GM13976 (cell line): ENCODE measurements at places on chromosomes 5 and 9.

DNA sequence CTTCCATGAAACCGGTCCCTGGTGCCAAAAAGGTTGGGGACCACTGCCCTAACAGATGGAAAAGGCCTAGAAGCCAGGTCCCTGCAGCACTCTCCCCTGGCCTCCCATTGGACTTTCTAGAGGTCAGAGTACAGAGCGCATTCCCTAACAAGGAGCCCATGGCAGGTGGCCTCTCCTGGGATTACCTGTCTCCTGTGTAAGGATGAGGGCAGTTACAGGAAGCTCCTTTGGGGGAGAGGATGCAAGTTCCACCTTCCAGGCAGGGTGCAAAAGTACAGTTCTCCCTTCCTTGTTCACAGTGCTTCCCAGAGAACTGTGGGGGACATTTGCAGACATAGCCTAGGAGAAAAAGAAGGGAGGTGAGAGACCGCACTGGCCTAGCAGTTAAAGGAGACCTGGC, 62.4 kb downstream of the SLC36A1 start:
- DNase-seq, result no peak

DNA sequence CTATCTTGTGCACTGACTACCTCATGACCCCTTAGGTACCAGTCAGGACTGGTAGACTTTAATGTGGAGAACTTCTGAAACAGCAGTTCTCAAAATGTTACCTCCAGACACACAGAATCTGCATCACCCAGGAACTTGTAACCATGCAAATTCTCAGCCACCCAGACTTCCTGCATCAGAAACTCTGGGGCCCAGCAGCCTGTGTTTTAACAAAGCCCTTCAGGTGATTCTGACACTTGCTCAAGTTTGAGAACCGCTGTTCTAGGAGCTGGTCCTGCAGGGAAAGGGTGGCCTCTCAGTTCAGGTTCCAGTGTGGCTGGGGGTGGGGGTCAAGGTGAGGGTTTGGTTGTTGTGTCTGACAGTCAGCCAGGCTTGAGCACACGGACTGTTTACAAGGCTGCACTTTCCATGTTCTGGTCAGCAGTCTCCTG, 28.4 kb downstream of the ZFP62 start:
- DNase-seq, result peak; percentile 51

DNA sequence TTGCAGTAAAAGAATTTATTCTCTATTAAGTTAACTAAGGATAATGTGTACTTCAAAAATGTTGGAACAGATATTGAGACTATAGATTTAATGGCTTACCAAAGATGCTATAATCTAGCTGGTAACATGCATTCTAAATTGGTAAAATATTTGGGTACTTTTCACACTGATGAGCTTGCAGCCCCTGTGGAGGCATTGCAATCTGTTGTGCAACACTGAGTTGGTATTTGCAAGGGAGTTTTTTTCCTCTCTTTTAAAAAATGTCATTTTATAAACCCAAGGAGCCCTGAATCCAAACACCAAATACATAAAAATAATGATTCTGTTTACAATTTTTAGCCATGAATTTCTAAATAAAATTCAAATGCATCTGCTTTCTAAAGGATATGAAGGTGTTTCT, 944.8 kb downstream of the DTWD2 start:
- no peak for DNase-seq

DNA sequence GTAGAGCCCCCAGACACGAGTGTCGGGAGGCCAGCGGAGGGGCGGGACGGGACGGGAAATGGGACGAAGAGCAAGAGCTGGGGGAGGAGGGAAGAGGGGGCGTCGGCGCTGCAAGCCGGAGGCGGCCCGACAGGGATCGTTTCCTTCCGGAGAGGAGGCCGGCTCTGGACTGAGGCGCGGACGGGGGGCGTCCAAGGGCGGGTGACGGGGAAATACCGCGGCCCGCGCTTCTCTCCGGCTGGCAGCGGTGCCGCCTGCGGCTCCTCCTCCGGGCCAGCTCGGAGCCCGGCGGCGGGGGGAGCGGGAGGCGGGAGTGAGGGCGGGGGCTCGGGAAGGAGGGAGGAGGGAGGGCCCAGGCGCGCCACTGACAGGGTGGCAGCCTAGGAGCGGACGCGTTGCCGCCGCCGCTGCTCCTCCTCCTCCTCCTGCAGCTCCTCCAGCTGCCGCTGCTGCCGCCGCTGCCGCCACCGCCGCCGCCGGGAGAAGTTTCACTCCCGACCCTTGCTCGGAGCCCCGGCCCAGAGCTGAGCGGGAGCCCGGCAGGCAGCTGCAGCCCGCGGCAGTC, at the start of gene CHSY3:
CHSY3 (plus strand) TSS at position 364 of the 565 bp plus-strand sequence.
- DNase-seq, result peak; percentile 40

DNA sequence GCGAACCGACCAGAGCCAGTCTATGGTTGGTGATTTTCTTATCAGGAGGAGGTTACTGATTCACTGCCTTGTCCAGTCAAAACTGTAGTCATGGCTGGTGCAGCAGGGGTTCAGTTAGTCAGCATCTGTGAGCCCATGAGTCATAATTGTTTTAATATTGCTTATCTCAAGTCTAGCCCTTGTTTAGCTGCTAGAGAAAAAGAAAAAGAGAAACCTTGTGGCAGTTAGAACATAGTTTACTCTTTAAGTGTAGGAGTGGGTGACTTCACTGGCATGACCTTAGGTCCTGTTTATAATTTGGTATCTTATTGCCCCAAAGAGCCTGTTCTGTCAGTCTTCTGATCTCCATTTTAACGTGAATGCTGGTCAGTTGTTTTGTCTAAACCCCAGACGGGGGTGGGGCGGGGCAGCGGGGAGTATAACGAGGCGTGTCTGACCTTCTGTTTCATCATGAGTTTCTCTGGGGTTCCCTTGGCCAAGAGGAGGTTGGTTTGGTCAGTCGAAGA, 76.9 kb upstream of the NFIL3 start:
- DNase-seq, result no peak

DNA sequence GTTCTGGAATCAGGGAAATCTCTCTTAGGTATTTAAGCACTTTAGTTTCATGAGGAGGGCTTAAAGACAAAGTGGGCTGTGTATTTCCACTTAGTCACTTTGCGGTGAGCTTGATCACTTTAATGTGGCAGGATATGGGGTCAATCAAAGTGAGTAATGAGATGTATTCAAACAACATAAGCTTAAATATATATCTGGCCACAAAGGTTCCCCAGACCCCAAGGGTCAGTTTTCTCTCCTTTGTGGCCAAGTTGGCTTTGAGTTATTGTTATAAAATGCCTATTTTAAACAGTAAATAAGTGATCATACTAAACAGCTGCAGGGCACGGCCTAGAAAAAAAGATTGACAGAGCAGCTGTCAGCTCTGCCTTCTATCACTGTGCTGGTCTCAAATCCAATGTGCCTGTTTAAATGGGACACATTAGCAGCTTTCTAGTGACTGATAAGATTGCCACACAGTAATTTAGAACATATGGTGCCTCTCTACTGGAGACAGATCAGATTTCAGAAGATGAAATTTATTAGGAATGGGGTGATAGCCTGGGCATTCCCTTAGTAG, 363.9 kb downstream of the AGTPBP1 start:
- no peak for DNase-seq
